ENCODE measurements at places on chromosomes 11 and 22.

GRCh38 chr11:2203440-2204259, 32.0 kb upstream of the TH start:
- no peak for DNase-seq

DNA sequence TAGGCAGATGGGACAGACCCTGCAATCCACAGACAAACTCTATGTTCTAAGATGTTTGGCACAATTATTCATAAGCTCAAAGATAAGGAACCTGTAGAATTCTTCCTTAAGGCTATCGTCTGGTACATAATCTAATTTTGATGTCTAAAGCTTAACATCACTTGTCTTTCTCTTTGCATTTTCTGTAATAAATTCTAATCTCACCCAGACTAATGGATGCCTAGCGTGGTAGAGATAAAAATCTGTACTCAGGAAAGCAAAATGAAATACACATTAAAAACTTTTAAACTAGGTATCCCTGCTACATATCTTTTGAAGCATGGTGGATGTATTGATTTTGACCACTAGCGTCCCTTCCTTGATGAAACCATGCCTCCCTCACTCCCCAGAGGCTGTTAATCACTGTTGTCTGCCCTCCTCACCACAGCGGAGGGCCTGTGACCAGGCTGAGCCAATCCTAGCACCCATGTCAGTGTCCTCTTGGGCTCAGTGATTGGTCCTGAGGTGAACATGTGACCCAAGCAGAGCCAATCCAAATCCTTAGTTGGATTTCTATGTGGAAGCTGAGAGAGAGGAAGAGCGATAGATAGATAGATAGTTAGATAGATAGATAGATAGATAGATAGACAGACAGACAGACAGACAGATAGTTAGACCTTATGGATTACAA, 82.2 kb upstream of the GRK3 start:
- no peak for DNase-seq

- DNase-seq: no peak
Measured at GRCh38 chr11:4962816-4963215, 7.3 kb upstream of the OR51A2 start.

DNA sequence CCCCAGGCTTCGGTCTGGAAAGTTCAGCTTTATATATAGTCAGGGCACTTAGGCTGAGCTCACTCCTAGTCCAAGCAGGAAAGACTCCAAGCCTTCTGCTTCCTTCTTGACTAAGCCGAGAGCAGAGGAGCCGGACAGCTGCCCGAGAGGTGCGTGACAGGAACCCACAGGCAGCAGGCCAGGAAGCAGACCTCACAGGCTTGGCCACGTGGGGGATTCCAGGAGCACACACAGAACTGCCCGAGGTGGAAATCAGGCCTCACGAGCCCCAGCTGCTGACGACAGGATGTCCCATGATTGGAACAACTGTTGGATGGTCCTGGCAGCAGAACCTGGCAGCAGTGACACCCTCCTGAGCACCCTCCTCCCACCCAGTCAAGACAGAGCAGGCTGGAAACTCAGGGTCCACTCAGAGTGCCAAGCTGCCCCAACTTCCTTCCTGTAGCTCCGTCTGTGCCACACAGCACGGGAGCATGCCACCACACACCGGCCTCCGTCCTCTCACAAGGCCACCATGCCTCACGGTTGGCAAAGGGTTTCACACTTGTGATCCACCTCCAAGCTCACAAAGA, 5.4 kb downstream of the PLA2G6 start:
- peak; percentile 27 for DNase-seq

DNA sequence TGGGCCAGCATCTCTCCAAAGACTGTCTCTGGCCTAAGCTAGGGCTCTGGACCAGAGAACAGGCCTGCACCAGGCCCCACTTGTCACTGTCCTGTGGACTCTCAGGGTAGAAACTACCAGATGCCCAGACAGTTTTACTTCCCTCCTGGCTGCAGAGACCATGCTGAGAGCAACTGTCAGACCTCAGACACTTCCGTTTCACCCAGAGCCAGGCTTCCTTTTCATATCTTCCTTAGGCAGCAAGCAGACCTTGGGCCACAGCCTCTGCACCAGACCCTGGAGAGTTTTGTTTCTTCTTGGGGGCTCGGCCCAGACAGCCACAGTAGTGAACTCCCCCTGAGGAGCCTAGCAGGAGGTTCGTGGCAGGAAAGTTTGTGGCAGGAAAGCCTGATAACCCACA, 12.1 kb upstream of the FCHSD2 start:
- DNase-seq: peak; percentile 31

DNA sequence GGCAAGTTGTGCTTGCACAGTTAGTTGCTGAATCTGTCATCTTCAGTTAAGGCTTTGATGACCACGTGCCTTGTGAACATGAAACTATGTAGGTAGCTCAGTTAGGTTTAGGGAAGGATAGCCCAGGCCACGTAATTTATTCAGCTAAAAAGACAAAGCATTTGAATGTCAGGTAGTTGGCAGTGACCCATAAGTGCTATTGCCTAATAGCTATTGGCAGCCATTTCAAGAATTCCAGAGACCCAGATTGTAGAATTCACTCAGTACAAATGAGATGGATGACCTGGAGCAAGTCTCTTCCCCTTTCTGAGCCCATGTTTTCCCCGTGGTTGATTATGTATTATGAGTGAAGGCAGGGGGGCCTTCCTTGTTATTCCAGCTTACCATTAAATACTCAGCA, 265.3 kb upstream of the ANO5 start:
- no peak for DNase-seq

- DNase-seq: no peak
Measured at GRCh38 chr11:8242118-8242475, 21.6 kb downstream of the LMO1 start.

GRCh38 chr22:18070556-18071306, 7.1 kb upstream of the PEX26 start:
- DNase-seq: no peak

GRCh38 chr11:31870609-31871309, 59.6 kb upstream of the PAX6 start:
- DNase-seq: no peak

- no peak for DNase-seq
Measured at GRCh38 chr11:65912845-65913244, 6.0 kb downstream of the C11orf68 start.

Data from naive thymus-derived CD4-positive, alpha-beta T cell (primary cell).